Activated gamma-delta T cell (primary cell): ENCODE measurements at places on chromosomes 2 and 18.

GRCh38 chr18:76431437-76432273 lies 63.4 kb downstream of the ZNF516 start:
- no peak for DNase-seq

DNA sequence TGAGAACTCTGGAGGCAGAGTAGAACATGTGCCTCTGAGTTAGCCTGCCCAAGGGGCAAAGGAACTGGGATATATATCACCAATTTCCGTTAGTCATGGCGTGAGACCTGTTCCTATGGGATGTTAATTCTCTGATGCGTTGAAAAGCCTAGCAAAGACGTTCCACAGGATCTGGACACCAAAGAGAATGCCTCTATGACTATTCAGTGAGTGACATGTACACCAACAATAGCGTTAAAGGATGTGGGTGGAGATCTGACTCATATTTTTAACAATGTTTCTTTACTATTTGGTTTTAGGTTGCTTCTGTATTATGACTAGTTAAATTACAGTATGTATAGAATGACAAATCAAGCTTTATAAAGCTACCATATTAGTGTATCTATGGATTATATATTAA lies 320.9 kb upstream of the MC4R start:
- DNase-seq = no peak

DNA sequence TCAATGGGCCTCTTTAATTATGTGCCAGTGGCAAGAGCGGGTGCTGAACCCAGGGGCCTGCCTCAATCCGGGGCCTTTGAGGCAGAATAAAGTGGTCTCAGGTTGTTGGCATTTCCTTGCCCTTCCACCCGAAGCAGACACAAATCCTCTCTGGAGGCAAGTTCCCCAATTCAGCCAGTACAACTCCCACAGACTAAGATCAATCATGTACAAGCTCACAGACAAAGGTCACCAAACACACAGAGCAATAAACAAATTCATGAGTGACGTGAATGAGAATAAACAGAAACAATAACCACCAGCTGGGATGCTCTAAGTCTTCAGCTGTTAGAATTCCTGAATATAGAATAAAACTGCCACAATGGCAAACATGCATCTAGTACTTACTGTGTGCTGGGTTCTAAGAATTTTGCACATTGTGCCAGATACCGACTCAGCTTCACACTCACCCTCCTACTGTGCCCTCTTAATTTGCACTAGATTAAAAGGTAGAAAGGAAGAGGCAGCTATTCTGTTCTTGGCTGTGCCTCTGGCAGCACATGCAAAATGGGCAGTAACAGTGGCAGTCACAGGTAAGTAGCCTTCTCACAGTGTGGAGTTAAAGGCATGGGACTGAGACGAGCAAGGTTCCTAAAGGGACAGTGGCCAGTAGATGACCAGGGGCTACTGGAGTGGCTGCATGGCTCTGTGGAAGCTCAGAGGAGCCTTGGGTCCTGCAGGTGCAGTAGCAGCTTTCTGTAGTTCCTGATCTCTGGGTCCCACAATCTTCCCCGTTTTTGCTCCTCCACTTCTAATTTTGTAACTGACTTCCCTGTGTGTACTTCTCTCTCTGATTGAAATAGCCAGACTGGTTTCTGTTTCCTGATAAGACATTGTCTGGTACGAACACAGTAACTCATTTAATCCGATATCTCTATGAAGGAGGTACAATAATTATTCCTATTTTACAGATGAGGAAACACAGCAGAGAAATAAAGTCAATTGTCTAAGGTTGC lies 34.6 kb upstream of the IL1B start:
- no peak for DNase-seq

GRCh38 chr2:185161701-185162100 lies 563.4 kb downstream of the ZNF804A start:
- DNase-seq = no peak

DNA sequence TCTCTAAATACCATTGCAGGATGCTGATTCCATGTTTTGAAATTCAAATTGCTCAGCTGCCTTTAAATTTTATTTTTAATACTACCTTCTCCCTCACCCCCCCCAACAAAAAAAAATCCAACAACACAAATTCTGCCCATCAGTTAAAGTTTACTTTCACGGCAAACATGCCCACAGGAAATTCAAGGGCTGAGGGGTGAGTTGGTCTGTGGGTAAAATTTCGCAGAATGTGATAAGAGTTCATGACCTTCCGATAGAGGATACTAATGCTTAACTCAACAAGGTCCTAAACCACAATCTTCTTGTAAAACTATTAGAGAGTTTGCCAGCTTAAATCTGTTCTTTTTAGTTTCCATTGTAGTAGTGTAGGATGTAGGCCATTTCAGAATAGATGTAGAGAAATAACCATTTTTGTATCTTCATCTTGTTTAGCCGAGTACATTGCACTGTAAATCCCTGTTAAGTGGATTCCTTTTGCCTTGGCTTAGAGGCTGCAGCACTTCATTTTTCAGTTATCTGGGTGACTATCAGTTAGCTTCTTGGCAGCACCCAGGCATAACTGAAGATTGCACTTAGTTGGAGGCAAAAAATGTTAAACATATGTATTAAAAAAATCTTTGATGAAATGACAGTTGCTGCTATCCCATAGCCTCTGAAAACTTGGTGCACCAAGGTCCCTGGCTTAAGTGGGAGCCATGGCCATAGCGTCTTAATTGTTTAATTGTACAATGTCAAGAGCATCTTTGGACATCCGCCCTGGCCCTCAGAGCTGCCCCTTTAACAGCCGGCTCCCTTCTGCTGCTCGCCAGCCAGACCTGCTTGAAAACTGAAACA lies 232.3 kb downstream of the HAUS1 start:
- no peak for DNase-seq

GRCh38 chr2:65227020-65227455 lies 593 bp upstream of the ACTR2 start:
- no peak for DNase-seq

GRCh38 chr2:215437614-215438013 lies 1.7 kb upstream of the FN1 start:
- DNase-seq = no peak

GRCh38 chr18:42533009-42533575 lies 578.1 kb downstream of the PIK3C3 start:
- DNase-seq = no peak

DNA sequence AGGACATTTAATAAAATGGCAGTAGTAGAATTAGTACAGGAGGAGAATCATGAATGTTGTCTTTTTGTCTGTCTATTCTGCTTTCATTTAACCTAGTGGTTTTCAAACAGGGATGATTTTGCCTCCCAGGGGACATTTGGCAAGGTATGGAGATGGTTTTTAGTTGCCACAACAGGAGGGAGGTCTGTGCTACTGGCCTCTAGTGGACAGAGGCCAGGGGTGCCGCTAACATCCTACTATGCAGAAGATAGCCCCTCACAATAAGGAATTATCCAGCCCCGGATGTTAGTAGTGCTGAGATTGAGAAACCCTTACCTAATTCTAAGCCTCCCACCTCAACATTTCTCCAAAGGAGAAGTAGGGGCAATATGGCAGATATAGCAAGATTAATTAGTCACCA lies 18.3 kb downstream of the FASTKD2 start:
- DNase-seq = no peak

DNA sequence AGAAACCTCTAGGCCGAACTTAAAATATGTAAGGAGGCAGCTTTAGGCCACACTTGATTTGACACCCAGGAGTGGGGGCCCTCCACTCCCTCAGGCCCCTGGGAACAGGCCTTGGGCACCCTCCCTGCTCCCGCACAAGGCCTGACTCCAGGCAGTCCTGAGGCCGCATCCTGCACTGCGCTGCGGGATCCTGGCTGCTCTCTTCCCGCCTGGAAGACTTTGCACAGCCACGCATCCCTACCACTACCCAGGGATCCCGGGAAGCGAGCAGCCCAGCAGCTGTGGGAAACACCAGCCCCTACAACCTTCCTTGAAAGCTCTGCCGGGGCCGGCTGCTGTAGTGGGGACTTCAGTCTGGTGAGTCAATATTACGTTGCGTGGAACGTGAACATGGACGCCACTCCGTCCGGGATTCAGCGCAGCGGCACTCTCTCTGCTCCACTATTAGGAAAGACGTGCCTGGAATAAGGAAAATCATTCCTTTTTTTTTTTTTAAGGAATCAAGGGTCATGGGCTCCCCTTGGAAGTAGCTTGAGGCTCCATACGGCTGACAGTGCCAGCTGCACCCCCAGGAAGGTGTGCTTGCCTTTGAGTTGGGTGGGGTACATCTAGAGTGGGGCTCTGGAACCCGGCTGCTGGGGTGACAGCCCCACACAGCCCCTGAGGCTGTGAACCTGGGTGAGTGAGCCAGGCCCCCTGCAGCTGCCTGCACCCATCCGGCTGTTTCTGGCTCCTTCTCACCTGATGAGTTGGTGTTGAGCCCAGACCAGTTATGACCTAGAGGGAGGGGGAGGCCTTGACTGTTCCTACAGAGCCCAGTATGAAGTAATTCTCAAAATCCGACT lies 119.2 kb upstream of the TMEM18 start:
- DNase-seq = no peak

DNA sequence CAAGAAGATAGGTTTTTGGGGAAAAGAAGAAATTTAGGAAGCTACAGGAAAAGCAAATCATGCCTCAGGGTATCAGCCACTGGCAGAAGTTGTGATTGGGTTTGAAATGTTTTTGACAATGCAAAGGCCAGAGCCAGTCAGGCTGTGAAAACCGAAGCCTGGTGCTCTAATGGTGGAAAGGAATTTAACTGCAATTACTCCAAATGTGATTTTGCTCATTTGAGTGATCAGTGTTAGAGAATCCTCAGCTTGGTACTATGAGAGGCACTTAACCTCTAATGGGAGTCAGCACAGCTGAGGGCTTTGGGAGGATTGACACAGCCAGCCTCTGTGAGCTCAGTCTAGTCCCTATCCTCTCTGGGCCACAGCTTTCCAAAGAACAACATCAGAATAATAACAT lies 176.5 kb downstream of the LRRTM1 start:
- no peak for DNase-seq

DNA sequence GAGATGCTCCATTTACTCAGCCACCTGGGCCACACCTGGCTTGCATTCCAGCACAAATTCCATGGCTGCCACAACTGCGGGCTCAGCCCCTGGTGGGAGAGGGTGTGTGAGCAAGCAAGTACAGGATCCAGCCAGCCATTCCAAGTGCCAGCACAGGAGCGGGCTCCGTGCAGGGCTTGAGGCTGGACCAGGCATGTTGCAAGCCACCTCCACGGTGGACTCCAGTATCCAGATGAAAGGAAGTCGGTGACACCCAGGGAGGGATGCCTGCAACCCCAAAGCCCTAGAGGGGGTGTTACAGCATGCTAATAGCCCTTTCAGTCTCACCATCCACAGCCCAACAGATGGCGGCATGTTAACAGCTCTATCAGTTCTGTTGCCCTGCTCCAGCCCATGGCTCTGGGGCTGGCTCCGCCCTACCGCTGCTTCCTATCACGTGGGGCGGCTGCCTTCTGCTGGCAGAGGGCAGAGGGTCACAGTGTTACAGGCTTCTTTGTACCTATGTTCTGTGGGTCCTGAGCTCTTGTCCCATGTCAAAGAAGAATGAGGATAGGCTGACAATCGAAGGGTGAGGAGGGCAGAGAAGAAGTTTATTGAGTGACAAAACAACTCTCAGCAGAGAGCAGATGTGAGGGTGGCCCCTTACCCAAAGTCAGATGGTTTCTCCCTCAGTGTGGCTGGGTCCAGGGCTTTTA lies 11.7 kb upstream of the GORASP2 start:
- DNase-seq = no peak

- DNase-seq = no peak
These were observed 140.0 kb downstream of the ZEB2 start for GRCh38 chr2:144379851-144380311.

- DNase-seq = no peak
These were observed 505.7 kb upstream of the LRATD1 start for GRCh38 chr2:14126846-14127245.

- no peak for DNase-seq
These were observed 69.2 kb downstream of the AP1S3 start for GRCh38 chr2:223768179-223768578.

- DNase-seq = no peak
These were observed 179.7 kb downstream of the ANKRD30B start for GRCh38 chr18:14927701-14928100.

- no peak for DNase-seq
These were observed 12.4 kb downstream of the ASB1 start for GRCh38 chr2:238438856-238439849.

GRCh38 chr2:233303252-233303651 lies 4.4 kb upstream of the SAG start:
- no peak for DNase-seq

DNA sequence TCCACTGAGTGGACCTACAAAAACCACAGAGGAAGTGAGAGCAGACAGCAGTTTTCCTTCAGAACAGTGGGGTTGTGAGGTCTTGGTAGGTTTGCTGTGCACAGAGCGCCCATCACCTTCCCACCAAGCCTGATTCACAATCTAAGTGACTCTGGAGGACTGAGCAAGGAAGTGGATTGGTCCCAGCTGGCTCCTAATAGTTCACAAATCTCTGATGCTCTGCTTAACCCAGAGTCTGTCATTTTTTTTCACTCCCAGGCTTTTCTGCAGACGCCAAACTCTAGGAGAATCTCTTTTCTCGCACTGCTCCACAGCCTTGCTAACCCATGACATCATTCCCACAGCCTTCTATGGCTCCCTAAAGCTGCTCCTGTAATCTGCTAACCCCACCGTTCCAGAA lies 280.4 kb downstream of the C1D start:
- DNase-seq = no peak

GRCh38 chr2:72973566-72974435 lies 56.5 kb downstream of the EMX1 start:
- DNase-seq = no peak

GRCh38 chr2:149271575-149271974 lies 58.8 kb upstream of the LYPD6 start:
- DNase-seq = no peak

DNA sequence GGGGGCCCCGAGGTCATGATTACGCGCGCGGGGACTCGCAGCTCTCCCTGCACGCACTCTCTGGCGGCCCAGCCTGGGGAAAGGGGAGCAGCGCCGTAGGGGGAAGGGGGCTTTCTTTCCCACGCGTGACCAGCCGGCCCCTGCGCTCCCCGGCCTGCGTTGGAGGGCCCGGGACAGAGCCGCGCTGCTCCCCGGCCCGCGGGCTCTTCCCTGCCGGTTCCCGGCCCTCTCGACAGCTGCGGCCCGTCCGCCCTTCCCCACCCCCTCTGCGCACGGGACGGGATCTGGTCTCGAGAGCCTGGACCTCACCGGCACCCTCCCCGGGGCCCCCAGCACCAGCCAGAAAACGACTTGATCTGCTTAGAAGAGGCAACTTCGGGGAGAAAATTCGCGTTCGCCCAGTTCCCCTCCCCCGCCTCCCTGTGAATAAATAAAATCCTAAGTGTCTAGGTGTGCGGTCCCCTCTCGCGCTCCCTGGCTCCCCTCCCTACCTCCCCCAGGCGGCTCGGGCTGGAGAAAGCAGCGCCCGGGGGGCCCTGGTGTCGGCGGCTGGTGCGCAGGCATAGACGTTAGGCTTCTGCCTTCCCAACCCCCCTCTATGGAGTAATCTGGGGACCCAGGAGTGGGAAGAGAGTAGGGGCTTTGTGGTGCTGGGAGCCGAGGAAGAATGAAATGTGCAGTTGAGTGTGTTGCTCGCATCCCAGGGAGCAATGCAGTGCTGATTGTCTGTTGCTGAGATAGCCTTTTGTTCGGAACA lies 803 bp upstream of the FIGN start:
- no peak for DNase-seq
